ENCODE measurements at places on chromosomes 12 and 14.
A peak's percentile ranks its signal among the peaks of the same experiment; 100 is the strongest.

- no peak for DNase-seq
Measured at GRCh38 chr12:31783996-31784645, 55.3 kb upstream of the AMN1 start.

DNA sequence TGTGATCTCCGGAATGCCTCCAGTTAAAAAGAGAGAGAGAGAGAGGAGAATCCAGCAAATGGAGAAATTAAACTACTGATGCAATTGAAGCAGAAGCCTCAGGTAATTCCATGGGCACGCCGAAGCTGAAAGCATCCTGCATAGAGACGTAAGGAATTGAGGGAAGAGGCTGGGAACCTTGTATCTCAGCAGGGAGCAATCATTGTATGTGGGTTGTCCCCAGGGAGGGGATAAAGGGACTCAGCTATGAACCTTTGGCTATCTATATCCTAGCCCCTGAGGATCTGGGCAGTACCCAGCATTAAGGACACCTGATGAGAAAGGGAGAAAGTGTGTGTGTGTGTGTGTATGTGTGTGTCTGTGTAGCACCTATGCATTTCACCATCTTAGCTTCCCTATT is 95.8 kb upstream of the ATXN7L3B start:
- DNase-seq = no peak

GRCh38 chr12:93773122-93773871 is 96.1 kb downstream of the CRADD start:
- peak; percentile 87 for DNase-seq

GRCh38 chr12:29546000-29546399 is 48.5 kb upstream of the OVCH1 start:
- DNase-seq = no peak

DNA sequence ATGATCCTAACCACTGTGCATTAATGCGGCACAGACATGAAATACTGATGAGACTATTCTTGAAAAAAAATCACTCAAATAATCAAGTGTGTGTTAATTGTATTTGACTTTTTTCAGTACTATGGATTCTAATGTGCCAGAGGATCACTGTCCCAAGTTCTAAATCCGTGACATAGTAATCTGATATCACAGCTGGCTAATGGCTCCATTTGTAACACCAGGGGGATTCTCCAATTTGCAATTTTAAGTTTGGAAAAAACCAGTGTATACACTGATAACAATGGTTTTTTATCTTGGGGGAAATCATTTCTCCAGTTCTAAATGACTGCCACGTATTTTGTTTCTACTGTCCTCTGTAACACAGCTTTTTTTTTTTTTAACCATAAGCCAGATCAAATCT is 33.0 kb downstream of the MPHOSPH9 start:
- DNase-seq = no peak

GRCh38 chr14:90519262-90519920 is 122.6 kb downstream of the CALM1 start:
- DNase-seq = no peak

DNA sequence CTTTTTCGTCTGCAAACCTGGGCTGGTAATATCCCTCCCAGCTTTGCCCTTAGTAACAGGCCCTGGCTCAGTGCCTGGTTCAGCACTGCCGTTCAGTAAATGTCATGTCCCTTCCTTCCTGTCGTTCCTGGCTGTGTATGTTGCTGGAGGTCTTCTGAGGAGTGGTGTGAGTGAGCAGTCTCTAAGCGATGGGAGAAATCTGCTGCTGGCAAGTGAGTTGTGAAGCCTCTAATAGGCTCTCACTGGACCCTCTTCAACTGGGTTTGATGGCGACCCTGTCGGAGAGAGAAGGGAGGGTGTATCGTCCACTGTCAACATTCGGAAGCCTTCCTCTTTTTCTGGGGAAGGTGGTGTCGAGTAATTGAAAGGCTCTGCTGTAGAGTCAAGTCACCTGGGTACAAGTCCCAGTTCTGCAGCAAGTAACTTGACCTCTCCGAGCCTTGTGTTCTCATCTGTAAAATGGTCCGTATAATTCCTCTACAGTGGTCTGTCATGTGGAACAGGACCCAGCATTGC is 62.8 kb downstream of the HRK start:
- DNase-seq = no peak

DNA sequence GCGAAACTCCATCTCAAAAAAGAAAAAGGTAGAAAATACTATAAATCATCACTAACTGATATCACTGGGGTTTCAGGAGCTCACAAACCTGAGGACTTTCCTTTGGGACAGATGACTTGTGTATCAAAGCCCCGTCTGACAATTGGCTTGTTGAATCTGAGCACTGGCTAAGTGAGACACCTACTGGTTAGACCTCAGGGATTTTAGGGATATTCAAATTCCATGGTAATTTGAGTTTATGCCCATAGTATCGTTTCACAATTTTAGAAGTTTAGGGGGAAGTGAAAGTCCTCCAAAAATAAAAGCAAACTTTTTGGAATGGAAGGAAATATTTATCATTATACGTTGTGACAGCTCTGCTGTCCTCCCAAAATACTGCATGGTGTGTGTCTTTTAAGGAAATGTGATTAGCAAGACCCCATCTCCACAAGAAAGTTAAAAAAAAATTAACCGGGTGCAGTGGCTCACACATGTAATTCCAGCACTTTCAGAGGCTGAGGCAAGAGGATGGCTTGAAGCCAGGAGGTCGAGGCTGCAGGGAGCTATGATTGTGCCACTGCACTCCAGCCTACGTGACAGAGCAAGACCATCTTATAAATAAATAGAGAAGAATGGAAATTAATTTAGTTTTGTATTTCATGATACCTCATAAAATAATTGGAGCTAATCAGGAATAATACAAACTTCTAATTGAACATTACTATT is 49.2 kb downstream of the FBXL14 start:
- no peak for DNase-seq
